ENCODE measurements at places on chromosomes 5 and 9.
A peak's percentile ranks its signal among the peaks of the same experiment; 100 is the strongest.

GRCh38 chr5:146213210-146213826 lies 9.9 kb downstream of the RBM27 start:
- DNase-seq: no peak

GRCh38 chr5:80904533-80905187 lies 55.5 kb upstream of the RASGRF2 start:
- DNase-seq: no peak

DNA sequence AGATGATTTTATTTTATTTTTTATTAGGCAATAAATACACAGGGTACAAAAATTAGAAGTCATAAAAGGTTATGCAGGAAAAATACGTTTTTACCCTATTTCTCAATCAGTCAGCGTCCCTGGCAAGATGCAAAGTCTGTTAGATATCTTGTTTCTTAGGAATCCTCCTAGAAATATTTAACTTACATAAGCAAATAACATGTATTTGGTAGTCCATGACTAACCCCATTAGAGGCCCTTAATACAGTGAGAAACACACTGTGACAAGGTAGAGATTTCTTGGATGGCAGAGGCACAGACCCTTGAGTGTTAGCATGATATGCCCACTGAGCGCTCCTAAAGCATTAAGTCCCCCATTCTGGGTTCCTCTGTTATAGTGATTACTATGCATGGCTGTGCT lies 121.2 kb upstream of the ADAMTSL1 start:
- no peak for DNase-seq

- DNase-seq: no peak
These were observed 122.1 kb upstream of the DAPK1 start for GRCh38 chr9:87375397-87376073.

GRCh38 chr9:134175291-134175807 lies 11.0 kb upstream of the RNU6ATAC start:
- peak; percentile 65 for DNase-seq

DNA sequence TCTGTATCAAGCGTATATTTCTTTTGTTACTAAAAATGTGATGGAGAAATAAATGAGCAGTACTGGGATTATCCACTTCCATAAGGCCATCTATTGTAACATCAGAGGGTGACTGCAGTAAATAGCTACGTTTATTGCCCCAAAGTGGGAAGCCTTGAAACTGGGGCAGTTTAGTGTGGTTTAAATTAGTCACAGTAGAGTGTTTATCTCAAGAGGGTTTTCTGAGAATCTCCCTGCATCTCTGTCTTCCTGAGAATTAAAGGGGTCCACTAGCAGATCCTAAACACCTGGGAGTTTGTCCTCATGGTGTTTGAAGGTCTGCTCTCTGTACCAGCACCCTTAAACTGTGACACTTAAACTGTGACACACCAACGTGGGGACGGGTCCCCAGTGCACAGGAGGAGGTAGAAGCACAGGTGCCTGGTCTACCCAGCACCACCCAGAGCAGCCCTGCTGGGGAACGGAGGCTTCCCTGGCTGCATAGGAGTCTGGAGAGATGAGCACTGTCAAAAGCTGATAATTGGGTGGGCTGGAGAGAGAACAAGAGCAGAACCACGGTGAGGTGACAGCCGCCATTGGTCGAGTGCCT lies 25.2 kb downstream of the PRRC2B start:
- DNase-seq: no peak

- no peak for DNase-seq
These were observed 263.0 kb upstream of the FBXL7 start for GRCh38 chr5:15236911-15237508.

GRCh38 chr5:16742938-16743337 lies 126.1 kb upstream of the RETREG1 start:
- DNase-seq: no peak

DNA sequence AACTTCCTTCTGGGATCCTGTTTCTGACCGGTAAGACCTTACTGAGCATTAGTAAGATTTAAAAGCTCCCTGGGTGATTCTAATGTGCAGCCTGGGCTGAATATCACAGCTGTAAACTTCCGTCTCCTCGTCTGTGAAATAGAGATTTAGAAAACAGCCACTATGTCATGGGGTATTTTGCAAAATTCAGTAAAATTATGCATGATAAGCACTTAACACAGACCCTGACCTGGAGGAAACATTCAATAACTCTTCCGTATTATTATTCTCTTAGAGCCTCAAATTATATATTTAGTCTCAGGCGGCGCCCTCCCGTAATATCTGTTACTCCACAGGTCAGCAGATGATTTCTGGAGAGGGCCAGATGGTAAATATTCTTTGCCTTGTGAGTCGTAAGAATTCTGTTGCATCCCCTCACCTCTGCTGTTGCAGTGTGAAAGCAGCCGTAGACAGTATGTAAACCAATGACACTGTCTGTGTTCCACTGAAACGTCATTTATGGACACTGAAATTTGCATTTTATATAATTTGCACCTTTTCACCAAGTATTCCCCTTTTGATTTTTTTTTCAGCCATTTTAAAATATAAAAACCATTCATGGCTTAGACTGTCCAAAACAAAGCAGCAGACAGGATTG lies 39.2 kb upstream of the RARS1 start:
- DNase-seq: no peak

DNA sequence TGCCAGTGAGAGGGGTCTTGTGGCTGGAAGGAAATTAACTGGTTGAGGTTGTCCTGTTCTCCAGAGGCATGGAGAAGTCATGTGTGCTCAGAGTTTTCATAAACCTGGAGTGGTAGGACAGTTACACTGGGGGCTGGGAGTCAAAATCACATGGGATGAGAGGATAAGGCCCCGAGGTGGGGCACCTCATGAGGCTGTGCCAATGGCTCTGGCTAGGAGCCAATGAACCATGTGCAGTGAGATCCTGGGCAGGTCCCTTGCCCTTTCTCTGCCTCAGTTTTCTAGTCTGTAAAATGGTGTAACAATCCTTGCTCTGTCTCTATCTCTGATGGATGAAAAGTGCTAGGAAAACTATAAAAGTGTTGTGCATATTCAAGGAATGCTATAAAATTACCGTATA lies 7.0 kb upstream of the SYNPO start:
- no peak for DNase-seq

- no peak for DNase-seq
These were observed 292.5 kb downstream of the PARP8 start for GRCh38 chr5:50958852-50959457.

GRCh38 chr9:13485068-13485596 lies 205.6 kb upstream of the MPDZ start:
- no peak for DNase-seq

DNA sequence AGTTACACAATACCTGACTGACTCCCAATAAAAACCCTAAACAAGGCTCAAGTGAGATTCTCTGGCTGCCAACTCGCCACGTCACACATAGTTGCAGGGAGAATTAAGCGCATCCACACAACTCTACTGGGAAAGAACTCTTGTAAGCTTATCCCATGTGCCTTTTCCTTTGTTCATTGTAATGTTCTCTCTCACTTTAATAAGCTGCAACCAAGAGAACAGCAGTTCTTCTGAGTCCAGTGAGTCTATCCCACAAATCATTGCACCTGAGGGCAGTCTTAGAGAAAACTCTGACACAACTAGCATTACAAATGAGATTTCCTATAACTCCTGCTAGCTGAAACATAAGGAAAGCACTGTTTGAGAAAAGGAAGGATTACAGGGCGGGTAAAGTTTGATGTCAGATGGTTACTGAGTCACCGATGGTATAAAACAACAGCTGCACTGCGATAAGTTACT lies 27.4 kb downstream of the CENPK start:
- DNase-seq: no peak

GRCh38 chr5:128174951-128175350 lies 91.4 kb downstream of the SLC12A2 start:
- no peak for DNase-seq

GRCh38 chr9:131886826-131887225 lies 146.9 kb upstream of the RAPGEF1 start:
- DNase-seq: no peak

DNA sequence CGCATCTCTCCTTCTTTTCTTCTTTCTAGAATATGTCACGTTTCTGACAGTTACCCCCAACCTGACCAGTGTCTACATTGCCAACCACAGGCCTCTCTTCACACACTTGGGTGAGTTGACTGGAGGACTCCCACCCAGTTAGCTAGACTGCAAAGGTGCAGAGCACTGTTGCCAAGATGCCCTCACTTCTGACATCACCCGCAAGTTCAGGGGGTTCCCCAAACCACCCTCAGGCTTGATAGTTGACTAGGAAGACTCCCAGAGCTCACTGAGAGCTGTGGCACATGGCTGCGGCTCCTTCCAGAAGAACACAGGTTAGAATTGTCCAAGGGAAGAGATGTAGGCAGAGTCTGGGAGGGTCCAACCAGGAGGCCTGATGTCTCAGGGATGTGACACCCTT lies 17.2 kb downstream of the ADAMTS13 start:
- DNase-seq: no peak

DNA sequence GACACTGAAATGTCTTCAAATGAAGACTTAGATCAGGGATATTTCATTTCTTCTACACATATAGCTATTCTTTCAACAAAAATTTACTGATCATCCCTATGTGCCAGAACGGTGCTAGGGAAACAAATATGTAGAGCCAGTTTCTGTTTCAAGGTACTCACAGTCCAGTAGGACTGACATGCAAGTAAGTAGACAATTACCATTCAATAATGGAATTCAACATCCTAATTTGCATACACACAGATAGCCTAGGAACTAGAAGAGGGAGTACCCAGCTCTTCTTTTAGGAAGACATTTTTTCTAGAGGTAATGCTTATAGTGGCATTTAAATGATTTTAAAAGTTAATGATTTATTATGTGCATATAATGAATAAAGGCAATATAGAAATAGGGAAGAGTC lies 388.8 kb downstream of the ZSWIM6 start:
- no peak for DNase-seq

DNA sequence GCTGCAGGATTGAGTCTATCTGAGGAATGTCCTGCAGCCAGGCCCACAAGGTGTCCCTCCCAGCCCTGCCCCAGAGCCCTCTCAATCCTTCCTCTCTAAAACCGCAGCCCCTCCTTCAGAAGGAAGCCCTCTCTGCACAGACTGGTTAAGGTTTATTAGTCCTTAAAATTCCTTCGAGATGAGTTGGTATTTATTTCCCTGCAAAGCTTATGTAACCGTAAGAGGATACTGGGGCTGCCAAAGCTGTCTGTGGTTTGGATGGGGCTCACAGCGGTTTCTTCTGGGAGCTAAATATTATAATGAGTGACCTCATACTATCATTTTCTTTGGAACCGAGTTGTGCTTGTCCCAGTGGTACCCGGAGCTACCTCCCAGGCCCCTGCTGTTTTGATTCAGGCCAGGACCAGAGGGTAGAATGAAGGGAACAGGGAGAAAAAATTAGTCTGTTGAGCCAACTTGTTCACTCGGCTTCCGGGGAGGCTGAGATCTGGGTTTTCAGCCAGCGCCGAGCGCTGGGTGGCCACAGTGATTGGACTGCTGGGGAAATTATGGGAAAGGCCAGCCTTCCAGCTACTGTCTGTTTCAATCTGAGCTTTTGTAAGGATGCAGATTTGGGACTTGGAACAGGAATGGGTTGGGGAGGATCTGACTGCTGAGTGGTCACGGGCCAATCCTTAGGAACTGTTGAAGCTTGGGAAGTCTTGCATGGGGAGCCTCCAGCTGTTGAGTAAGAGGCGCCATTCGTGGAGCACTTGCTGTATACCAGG lies 107.5 kb downstream of the NDFIP1 start:
- no peak for DNase-seq

GRCh38 chr5:126527892-126528291 lies 67.1 kb downstream of the ALDH7A1 start:
- no peak for DNase-seq

DNA sequence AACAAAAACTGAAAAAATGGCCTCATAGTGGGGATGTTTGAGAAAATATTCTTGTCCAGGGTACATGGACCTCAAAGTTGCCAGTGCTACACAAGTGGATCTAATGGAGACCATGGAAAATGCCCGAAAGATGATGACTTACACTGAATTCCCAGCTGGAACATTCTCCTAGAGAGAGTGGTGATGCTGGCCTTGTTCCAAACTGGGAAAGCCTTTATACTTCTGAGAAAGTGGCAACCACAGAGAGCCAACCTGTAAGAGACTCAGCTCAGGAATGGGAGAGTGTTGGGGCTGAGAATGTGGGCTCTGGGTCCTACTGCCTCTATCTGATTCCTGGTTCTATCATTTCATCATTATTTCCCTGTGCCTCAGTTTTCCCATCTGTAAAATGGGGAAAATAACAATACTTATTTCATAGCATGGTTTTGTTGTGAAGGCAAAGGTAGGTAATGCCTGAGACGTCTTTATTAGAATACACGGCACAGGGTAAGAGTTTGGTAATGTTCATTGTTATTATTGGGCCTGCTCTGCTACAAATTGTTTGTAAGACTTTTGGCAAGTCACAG lies 229.0 kb upstream of the PANK3 start:
- DNase-seq: no peak

- DNase-seq: no peak
These were observed 104.7 kb upstream of the IRX4 start for GRCh38 chr5:1987471-1987870.

DNA sequence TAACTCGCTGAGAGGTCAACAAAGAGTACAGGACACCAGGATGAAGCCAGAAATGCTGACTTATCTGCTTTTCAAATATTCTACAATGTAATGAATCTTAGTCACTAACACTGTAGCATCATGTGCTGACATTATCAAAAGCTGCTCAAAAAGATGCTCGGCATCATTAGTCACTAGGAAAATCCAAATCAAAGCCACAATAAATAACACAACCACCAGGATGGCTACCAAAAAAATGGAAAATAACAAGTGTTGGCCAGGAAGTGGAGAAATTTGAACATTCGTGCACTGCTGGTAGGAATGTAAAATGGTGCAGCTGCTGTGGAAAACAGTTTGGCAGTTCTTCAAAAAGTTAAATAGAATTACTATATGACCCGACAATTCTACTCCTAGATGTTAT lies 269.1 kb downstream of the GLIS3 start:
- no peak for DNase-seq

- no peak for DNase-seq
These were observed 445.9 kb downstream of the CHSY3 start for GRCh38 chr5:130350131-130350530.

DNA sequence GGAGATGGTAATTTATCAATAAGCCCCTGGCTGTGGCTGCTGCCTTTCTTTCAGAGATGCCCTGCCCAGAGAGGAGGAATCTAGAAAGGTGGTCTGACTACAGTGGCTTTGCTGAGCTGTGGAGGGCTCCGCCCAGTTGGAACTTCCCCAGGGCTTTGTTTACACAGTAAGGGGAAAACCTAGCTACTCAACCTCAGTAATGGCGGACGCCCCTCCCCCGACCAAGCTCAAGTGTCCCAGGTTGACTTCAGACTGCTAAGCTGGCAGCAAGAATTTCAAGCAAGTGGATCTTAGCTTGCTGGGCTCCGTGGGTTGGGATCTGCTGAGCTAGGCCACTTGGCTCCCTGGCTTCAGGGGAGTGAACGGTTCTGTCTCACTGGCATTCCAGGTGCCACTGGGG lies 865.4 kb upstream of the ACO1 start:
- DNase-seq: no peak

DNA sequence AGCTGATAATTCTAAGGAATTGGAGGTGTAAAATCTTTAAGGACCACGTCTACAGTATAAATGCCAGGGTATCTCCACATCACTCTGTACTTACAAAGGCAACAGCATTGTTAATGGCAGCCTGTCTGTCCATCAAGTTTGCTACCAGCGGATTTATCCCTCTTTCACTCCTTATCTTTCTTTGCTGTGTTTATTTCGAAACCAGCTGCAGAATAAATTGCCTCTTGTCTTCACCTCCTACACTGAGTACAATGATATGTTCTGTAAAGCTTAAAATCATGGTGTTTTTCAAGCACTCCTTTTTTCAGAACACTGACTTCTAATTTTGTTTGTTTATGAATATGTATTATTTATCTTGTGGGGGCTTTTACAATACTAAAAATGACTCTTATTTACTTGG lies 1088.1 kb downstream of the NR2F1-AS1 start:
- DNase-seq: no peak

- DNase-seq: no peak
These were observed 72.7 kb downstream of the EPB41L4B start for GRCh38 chr9:109248133-109248581.

Data from liver (tissue), 10 donors.